ENCODE measurements at places on chromosomes 1 and 21.
A peak's percentile ranks its signal among the peaks of the same experiment; 100 is the strongest.

DNA sequence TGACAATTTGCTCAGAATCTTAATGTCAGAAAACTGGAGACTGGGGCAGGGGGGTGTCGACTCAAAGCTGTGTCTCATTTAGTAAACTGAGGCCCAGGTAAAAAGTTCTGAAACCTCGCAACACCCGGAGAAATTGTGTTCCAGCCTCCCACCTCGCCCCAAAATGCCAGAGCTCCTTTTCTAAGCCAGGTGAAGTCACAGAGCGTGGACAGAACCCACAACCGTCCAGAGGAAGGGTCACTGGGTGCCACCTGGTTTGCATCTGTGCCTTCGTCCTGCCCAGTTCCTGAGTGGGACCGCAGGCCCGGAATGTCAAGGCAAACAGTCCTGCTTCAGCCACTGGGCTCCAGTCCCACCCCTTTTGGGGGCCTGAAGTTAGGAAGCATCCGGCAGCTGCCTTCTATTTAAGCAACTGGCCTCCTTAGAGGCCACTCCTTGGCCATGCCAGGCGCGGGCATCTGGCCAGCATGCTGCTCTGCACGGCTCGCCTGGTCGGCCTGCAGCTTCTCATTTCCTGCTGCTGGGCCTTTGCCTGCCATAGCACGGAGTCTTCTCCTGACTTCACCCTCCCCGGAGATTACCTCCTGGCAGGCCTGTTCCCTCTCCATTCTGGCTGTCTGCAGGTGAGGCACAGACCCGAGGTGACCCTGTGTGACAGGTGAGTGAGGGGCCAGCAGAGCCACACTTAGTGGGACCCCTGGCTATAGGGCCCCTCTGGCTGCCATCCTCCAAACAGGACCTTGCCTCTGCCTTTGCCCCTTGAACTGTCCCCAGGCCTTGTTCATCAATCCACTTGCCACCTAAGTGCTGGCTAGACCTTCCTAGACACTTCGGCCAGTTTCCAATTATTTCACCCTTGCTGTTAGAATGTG lies at the start of gene TAS1R1:
Gene TAS1R1, plus strand, starts transcription at position 401 of the 872 bp plus-strand sequence. Its CDS starts 67 bp downstream, at position 468.
- DNase-seq = peak; percentile 60

- no peak for DNase-seq
Observed at GRCh38 chr21:43337901-43338655, 88.9 kb downstream of the SIK1 start.

DNA sequence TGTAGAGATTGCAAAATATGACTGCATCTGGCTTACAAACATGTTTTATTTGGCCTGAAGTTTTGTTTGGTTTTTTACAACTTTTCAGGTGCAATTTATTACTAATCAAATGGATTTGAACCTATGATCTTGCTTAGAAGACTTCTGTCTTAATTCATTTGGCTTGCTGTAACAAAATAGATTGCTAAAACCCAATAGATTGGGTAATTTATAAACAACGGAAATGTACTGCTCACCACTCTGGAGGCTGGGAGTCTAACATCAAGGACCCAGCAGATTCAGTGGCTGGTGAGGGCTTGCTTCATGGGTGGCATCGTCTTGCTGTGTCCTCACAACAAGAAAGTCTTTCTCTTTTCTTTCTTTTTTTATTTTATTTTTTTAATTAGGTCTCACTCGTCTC lies 72.9 kb downstream of the LBR start:
- DNase-seq = no peak

DNA sequence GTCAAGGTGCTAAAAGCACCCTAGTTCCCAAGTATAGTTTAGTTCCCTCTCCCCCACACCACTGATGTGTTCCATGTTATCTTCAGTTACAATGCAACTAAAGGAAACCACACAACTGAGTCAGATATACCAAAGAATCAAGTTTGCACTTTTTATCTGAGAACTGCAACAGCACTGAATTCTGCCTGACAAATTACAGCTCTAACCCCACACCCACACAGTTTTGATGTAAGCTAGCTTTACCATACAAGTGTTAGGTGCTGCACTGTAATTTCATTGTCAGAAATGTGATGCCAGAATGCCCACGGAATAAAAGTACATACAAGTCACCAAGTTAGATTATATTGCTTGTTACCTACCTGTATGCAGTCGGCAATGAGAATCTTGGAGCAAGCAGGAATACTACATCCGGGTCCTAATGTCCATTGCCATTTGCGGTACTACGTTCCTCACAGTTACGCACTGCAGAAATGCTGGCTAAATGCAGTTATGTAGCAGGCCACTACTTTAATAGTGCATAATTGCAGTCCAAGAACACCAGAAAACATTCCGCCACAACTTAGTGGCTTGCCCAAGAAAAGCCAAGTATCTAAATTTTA lies 12.1 kb downstream of the SFPQ start:
- no peak for DNase-seq

GRCh38 chr1:101567582-101568189 lies 330.9 kb downstream of the S1PR1 start:
- peak; percentile 44 for DNase-seq

DNA sequence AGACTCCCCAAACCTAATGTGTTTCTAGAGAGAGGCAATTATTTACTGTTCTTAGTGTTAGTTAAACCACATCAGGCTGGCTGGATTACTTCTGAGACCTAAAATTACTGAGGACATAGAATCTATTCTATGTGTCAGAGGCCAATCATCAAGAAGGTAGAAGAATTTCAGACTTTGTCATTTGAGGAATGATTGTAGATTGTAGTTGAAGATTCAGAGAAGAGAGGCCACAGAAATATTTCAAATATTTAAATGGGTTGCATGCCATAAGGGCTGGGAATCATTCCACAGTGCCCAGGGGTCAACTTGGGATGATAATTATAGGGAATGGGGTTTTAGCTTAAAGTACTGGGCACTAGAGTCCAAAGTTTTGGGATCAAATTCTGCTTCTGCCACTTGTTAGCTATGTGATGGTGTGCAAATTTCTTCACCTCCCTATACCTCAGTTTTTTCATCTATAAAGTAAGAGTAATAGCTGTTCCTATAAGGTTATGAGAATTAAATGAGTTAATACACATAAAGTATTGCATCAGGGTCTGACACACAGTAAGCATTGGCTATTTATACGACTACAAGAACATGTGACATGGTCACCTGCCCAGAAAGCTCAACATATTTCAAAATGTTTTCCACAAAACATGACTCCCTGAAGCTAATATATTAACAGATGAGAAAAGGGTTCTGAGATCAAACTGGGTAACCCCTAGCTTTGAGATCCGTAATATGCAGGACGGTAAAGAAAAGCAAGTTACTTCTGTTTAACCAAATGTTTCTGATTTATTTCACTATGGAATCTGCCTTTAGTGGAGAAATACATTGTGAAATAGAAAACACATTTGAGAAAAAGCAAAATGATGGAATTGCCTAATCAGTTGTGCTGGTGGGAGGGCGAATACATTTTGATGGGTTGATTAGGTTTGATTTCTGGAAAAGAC lies 69.7 kb upstream of the SPAG17 start:
- no peak for DNase-seq

DNA sequence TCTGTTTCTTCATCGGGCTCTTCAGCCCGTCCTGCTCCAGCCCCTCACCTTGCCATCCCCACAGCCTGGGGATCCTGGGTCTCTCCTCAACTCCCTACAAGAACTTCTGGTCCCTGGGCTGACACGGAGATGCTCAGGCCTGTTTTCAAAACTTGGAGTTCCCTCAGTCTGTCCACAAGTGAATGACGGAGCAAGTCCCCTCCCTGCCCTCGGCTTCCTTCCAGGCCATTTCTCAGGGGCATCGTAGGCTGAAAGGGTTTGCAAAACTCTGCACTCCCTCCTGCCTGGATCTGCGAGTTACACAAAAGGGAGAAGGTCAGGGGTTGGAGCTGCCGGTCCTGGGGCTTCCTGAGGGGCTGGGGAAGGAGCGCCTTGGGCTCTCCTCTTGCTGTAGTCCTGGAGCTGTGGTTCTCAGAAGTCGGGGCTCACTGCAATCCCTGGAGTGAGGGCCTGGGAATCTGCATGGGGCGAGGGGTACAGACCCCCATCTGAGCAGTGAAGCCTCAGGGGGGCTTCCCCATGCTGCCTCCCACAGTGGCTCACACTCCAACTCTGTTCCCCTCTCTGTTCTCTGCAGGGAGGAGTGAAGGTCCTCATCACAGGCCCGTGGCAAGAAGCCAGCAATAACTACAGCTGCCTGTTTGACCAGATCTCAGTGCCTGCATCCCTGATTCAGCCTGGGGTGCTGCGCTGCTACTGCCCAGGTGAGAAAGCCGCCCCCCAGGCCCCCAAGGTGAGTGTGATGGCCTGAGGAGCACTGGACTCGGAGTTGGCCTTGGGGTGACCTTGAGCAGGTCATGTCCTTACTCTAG lies 100.6 kb upstream of the VAMP3 start:
- DNase-seq = no peak

DNA sequence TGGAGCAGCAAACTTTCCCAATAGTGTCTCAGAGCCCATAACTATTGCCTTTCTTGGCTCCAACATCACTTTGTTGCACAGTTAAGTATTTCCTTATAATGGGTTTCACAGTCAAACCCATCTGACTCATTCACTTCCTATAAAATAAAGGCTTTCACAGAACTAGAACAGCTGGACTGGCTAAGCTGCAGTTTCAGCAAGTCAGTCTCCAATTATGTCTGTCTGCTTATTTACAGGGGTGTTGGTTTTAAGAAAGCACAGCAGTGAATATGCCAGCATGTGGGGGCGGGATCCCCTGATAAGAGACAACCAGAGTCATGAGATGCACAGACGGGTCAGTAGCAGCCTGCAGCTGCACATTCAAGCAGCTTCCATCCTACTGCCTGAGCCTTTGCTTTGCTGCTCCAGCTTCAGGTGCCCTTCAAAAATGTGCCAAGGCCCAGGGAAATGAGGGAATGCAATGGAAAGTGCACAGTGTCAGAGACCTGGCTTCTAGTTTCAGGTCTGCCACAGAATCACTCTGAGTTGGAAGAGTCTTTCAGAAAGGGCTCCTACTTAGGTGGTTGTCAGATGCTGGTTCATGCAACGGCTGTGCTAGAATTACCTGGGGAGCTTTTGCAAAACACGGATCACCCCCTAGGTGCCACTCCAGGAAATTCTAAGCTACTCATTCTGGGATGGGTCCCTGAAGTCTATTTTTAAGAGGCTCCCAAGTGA lies 24.8 kb downstream of the RNF19B start:
- no peak for DNase-seq

GRCh38 chr1:147600119-147601111 lies 59.1 kb downstream of the BCL9 start:
- DNase-seq = no peak

GRCh38 chr1:51661081-51661518 lies 44.2 kb downstream of the OSBPL9 start:
- no peak for DNase-seq

GRCh38 chr1:220432408-220432807 lies 95.5 kb upstream of the MARK1 start:
- DNase-seq = no peak

DNA sequence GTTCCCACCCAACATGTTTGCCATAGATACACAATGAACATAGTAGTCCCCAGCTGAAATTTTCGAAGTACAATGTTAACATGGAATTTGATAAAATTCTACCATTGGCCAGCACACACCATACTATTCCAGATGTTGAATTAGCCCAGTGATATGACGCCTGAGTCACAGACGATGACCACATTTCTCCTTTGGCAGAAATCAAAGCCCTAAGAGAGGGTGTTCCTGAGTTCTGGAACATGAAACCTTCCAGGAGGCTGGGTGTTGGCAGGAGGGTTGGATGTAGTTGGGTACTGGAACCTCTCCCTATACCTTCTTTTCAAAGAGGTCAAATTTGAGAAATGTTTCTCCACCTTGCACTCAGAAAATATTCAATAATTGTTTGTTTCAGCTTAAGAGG lies 37.8 kb downstream of the LPAR3 start:
- no peak for DNase-seq

- DNase-seq = no peak
Observed at GRCh38 chr21:45557616-45558043, 15.4 kb upstream of the SLC19A1 start.

DNA sequence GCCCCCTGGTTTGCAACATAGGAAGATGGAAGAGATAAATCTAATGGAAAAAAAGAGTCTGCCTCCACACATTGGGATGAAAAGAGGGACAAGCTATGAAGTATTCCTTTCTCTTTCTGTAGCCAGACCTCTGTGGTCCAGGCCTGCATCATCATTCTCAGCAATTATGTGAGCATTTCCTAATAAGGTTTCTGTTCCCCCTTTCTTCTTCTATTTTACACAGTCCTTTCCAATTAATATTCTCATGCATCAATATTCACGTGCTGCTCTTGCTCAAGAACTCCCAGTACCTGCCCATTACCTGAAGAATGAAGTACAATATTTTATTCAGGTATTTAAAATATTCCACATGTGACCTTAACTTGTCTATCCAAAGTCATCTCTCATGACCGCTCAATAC lies 8.2 kb upstream of the SLC30A1 start:
- DNase-seq = no peak

DNA sequence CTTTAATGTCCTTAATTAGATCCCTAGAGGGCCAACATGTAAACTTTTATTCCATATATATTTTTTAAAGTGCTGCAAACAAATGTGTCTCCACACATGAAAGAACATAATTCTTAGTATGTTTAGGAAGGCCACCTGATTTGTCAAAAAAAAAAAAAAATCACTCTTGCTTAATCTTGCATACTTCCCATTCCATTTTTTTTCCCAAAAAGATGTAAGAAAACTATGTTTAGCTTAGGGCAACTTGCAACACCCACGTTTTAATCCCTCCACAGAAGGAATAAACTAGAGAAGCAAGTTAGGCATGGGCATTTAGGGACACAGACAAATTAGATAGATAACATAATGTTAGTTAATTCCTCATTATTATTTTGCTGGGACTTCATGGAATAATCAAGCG lies 5.6 kb downstream of the YOD1 start:
- no peak for DNase-seq

- DNase-seq = no peak
Observed at GRCh38 chr1:170095976-170096748, 21.7 kb upstream of the KIFAP3 start.

DNA sequence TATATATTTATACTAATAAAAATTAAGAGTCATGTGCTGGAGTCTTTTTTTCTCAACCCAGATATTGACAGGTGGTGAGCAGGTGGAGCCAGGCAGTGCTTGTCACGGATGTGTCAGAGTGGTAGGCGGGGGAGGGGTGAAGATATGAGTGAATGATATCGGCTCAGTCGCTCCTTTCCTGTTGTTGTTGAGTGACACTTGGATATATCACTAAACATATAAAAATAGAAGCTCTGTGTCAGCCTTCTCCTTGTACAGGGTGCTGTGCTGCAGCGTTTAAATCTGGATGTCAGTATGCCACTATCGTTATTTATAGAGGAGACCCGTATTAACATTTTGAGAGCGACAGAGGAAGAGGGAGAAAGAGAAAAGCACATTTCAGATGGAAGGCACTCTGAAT lies 339.6 kb downstream of the NUF2 start:
- DNase-seq = no peak

DNA sequence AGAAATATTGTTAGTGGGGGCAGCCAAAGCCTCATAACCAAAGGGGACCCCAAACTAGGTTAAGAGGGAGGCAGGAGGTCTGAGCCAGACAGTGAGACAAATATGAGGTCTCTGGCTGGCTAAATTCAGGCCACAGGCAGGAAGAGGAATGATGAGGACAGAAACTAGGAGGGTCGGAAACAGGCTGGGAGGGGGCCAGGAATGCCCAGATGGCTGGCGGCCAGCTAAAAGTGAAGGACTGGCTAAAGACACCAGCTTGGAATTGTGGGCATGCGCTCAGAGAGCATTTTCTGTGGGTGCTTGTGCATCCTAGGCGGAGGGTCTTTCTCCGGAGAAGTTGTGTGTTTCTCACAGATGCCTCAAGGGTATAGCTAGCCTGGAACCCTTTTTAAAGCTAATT lies 77.0 kb downstream of the PGM1 start:
- DNase-seq = no peak

- DNase-seq = no peak
Observed at GRCh38 chr1:41294216-41294615, 52.1 kb upstream of the SCMH1 start.

GRCh38 chr21:46489800-46490199 lies 31.1 kb downstream of the DIP2A start:
- no peak for DNase-seq

Measured in adrenal gland (tissue), 19 donors.